Panc1 (cell line): ENCODE measurements at places on chromosomes 2 and 18. TPM values are rescaled to one million over a fixed set of nuclear protein-coding genes. Genes with fewer than 3 reads are reported as not detected.

The WDR43 gene
- 86.5 TPM for total RNA-seq

The EMX1 gene
- 0.36 TPM for total RNA-seq

The FRZB gene
- 0.08 TPM for total RNA-seq

The REG1A gene
- total RNA-seq = 4.3 TPM

The CSRNP3 gene
- total RNA-seq = not detected

The SLC9A2 gene
- 4.1 TPM for total RNA-seq

The LYG2 gene
- total RNA-seq = not detected

The PRKAG3 gene
- not detected for total RNA-seq

The FBLN7 gene
- total RNA-seq = 0.95 TPM
